Lower leg skin (tissue), 4 donors: ENCODE measurements at places on chromosomes 4 and X.

- no peak for DNase-seq
Observed at GRCh38 chr4:67468830-67469229, 76.5 kb downstream of the CENPC start.

GRCh38 chr4:157421365-157421764 lies 200.8 kb downstream of the GRIA2 start:
- no peak for DNase-seq

GRCh38 chr4:98601708-98602107 lies 56.7 kb downstream of the TSPAN5 start:
- DNase-seq, result no peak

DNA sequence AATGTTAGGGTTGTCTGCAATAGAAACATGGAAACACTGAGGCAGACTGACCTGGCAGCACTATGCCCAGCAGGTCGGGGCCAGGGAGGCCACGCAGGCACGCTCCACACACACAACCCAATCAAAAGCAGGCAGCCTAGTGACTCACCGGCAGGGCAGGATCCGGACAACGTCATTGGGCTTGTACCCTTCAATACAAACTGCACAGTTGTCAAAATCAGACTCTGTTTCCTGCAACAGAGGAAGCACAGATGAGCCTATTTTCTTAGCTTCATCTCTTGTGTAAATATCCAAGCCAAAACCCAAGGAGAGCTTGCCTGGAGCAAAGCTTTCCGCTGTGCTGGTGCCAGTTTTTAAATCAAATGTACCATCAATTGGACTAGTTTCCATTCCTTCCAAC lies 185.8 kb downstream of the RNF150 start:
- DNase-seq, result no peak

GRCh38 chr4:54568184-54568583 lies 89.6 kb upstream of the KIT start:
- DNase-seq, result no peak

- DNase-seq, result no peak
Observed at GRCh38 chr4:6394671-6395081, 77.7 kb downstream of the PPP2R2C start.
